ENCODE measurements at places on chromosomes 3 and 15. TPM values are rescaled to one million over a fixed set of nuclear protein-coding genes. Genes with fewer than 3 reads are reported as not detected.

- no peak for DNase-seq
Observed at GRCh38 chr15:36415643-36416042, 163.8 kb upstream of the CDIN1 start.

CFAP92 gene
- total RNA-seq = 2.2 TPM

RHOV gene
- 10.8 TPM for total RNA-seq

DNA sequence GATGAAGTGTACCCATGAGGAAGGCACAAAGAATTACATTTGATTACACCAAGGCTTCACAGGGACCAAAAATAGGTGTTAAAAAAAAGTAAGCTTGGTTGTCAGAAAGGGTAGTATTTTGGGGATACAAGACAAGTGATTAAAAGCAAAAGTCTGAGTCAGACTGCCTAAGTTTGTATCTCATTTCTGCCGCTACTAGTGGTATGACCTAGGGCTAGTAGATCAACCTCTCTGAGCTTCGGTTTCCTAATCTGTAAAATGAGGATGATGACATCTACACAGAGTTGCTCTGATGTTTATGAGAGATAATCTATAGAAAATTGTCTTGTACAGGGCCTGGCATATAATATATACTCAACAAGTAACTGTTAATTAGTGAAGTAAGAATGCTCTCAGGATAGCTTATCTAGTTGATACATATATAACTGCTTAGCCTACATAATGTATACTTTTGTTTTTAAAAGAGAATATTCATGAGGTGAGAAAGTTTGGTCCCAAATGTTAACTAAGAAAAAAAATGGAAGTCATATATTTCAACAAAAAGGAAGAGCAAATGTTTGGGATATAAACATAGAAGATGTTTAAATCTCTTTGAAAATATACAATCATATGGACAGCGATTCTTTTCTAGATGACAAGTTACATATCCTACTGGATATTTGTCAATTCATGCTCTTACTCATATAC is 163.0 kb upstream of the SLC2A2 start:
- DNase-seq = no peak
